GM12878 (cell line): ENCODE measurements at places on chromosomes 1 and 21. TPM values are rescaled to one million over a fixed set of nuclear protein-coding genes. Genes with fewer than 3 reads are reported as not detected.

DNA sequence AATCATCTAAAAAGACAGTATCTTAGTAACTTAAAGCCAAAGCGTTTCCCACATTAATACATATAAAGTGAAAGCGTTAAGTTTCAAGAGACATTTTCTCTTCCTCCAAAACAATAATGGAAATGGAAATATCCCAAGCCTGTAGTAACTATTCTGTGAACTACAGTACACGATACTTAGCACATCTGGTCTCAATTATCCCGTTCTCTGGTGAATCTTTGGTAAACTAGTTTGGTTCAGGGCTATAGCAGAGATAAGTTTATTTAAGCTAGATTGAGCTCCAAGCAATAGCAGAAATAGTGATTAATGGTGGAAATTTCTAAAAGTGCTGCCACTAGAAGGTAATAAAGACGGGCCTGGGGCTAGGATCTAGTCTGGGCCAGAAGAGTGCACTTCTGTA lies 55.2 kb downstream of the PCNX2 start:
- no peaks in the 10 kb centered on the region for H3K36me3 ChIP-seq
- DNase-seq = no peak
- H3K27ac ChIP-seq = no peak overlapping the region
- H3K27me3 ChIP-seq = no peaks in the 10 kb centered on the region
- H3K4me1 ChIP-seq = no peaks in the 10 kb centered on the region

DNA sequence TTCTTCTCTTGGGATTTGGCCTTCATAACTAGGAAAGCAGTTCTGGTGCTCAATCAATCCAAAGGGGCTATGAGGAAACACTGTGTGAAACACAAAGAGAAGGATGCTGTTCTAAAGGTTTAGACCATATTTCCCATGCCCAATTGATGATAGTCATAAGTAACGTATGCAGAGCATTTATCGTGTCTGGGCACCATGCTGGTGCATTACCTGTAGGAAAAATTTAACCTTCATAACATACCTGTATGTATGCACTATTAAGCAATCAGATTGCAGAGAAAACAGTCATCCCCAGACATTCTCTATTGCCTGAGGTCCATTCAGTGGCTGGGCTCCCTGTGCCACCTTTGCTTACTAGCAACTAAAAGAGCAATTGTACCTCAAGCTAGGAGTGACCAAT lies 381.4 kb downstream of the PLPP3 start:
- no peaks in the 10 kb centered on the region for H3K36me3 ChIP-seq
- no peak overlapping the region for H3K27ac ChIP-seq
- no peak for DNase-seq
- no peak overlapping the region for H3K4me3 ChIP-seq

GRCh38 chr1:29121936-29122681 lies 1.6 kb downstream of the TMEM200B start:
- H3K4me3 ChIP-seq = peak overlapping the region; percentile 17; the same call in 1 of the 2 replicates
- no peak for DNase-seq
- H3K36me3 ChIP-seq = peaks cover 3% of the 10 kb centered on the region; the same call in 1 of the 2 replicates
- no peak overlapping the region for H3K27ac ChIP-seq

GRCh38 chr21:45589686-45590245 lies 47.5 kb upstream of the SLC19A1 start:
- no peaks in the 10 kb centered on the region for H3K27me3 ChIP-seq
- H3K4me1 ChIP-seq = peaks cover 20% of the 10 kb centered on the region
- H3K36me3 ChIP-seq = no peaks in the 10 kb centered on the region
- H3K27ac ChIP-seq = no peak overlapping the region
- H3K4me3 ChIP-seq = no peak overlapping the region

DNA sequence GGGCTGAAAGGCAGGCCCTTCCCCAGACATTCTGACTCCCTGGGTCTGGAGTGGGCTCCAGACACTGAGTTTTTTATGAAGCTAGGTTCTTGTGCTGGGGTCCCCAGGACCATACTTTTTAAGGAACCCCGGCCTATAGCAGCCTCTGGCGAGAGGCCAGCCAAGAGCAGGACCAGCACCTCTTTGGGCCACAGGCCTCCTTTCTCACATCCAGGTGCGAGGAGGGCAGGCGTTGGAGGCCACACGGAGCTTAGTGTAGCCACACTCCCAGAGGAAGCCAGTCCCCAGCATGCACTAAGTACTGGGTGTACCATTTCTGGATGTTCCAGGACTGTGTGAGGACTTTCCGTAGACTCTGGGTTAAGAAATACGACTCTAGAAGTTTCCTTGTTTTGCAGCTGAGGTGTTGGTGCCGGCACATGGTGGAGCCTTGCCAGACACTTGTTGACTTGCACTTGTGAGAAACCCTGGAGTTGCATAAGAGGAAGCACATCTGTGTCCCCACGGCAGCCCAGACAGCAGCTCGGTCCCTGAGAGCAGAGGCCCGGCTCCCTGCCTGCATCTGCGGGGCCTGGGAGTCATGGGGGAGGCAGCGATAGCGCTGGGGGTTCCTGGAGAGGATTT lies 122.2 kb upstream of the VAMP3 start:
- no peak overlapping the region for H3K27ac ChIP-seq
- no peak for DNase-seq
- no peaks in the 10 kb centered on the region for H3K36me3 ChIP-seq
- H3K4me1 ChIP-seq = peaks cover 3% of the 10 kb centered on the region; the same call in 1 of the 2 replicates
- no peak overlapping the region for H3K4me3 ChIP-seq
- H3K27me3 ChIP-seq = no peaks in the 10 kb centered on the region

GRCh38 chr1:35702508-35702907 lies 16.2 kb downstream of the C1orf216 start:
- H3K4me1 ChIP-seq = no peaks in the 10 kb centered on the region
- H3K36me3 ChIP-seq = no peaks in the 10 kb centered on the region
- no peak overlapping the region for H3K4me3 ChIP-seq
- H3K27ac ChIP-seq = no peak overlapping the region
- H3K27me3 ChIP-seq = peaks cover 1% of the 10 kb centered on the region
- DNase-seq = no peak

DNA sequence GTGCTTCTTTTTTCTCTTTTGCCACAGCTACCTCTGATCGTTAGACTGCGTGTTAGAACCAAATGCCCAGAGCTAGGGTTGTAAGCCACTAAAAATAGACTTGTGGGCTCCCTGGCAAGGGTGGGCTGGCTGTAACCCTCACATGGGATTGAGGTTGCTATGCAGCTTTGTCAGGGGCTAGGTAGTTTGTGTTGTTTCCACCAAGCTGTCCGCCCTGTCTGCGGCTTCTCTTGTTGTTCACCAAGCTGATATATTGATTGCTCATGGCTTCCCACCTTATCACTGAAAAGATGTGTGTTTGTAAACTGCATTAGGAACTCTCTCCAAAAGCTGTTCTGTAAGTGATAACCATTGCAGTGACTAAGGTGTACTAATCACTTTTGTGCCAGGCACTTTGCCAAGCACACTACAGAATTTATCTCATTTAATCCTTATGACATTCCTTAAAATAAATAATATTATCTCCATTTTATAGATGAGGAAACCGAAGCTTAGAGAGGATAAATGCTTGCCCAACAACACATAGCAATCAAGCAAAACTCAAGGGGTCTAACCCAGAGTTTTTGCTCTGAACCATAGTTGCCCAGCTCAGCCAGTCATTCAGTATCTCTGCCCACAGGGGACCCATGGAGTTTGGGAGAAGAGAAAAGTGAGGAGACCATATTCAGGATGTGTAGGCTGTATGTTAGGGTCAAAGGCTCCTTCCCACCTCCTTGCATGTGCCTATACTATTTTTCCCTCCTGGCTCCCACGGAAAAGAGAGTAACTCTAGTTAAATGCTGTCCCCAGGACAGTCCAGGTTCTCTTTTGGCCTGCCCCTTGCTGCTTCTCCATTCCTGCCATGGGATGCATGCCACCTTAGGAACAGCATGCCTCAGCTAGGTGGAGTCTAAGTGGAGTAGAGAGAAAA lies 42.2 kb upstream of the TARBP1 start:
- DNase-seq = no peak
- H3K27me3 ChIP-seq = no peaks in the 10 kb centered on the region
- no peak overlapping the region for H3K4me3 ChIP-seq
- no peaks in the 10 kb centered on the region for H3K36me3 ChIP-seq
- peaks cover 21% of the 10 kb centered on the region for H3K4me1 ChIP-seq

DNA sequence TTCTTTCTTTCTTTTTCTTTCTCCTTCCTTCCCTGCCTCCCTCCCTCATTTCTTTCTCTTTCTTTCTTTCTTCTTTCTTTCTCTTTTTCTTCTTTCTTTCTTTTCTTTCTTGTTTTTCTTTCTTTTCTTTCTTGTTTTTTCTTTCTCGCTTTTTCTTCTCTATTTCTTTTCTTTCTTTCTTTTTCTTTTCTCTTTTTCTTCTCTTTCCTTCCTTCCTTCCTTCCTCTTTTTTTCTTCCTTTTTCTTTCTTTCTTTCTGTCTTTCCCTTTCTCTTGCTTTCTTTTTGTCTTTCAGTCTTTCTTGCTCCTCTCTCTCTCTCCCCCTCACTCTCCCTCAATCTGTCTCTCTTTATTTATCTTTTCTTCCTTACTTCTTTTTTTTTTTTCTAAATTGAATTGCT lies 472.0 kb upstream of the CHRM3 start:
- H3K36me3 ChIP-seq = no peaks in the 10 kb centered on the region
- no peaks in the 10 kb centered on the region for H3K27me3 ChIP-seq
- no peak for DNase-seq

GRCh38 chr21:32090956-32091355 lies 187.9 kb downstream of the MIS18A start:
- no peaks in the 10 kb centered on the region for H3K36me3 ChIP-seq
- no peak overlapping the region for H3K27ac ChIP-seq
- DNase-seq = no peak
- H3K4me1 ChIP-seq = no peaks in the 10 kb centered on the region
- H3K27me3 ChIP-seq = no peaks in the 10 kb centered on the region

GRCh38 chr1:26833432-26834405 lies 7.2 kb downstream of the ZDHHC18 start:
- DNase-seq = peak; percentile 88
- no peaks in the 10 kb centered on the region for H3K27me3 ChIP-seq
- peak overlapping the region; percentile 56; the same call in 1 of the 2 replicates for H3K4me3 ChIP-seq
- peak overlapping the region; percentile 99 for H3K27ac ChIP-seq
- H3K36me3 ChIP-seq = peaks cover 7% of the 10 kb centered on the region

GRCh38 chr1:1068517-1069055 lies 5.5 kb downstream of the RNF223 start:
- no peaks in the 10 kb centered on the region for H3K36me3 ChIP-seq
- peaks cover 18% of the 10 kb centered on the region for H3K4me1 ChIP-seq
- no peaks in the 10 kb centered on the region for H3K27me3 ChIP-seq
- no peak for DNase-seq
- no peak overlapping the region for H3K27ac ChIP-seq

DNA sequence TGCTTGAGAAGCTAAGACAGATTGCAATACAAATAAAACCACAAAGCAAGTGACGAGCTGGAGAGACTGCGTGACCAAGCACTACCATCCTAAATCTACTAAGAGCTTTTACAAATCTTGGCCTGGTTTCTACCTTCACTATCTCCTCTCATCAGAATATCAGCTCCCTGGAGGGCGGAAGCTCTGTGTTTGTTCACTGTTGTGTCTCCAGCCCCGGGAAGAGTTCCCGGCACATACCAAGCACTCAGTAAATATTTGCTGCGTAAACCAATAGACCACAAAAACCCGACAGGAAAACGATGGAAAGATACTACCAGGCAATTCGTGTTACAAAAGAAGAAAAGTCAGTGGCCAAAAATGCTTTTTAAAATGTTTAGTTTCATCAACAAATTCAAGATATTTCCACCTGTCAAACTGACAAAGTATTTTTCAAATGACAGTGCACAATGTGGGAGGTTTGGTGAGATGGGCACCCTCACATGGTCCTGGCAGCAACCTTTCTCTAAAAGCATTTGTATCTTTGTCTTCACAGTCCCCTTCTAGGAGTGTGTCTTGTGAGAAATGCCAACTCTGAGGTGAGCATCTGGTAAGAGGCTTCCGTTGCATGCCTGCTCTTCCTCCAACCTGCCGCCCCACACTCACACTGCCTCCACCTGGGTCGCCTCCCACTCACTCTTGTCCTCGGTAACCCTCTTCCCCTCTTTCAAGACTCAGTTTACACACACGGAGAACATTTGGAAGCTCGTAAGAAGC lies 34.7 kb downstream of the SLC1A7 start:
- H3K27me3 ChIP-seq = no peaks in the 10 kb centered on the region
- H3K36me3 ChIP-seq = no peaks in the 10 kb centered on the region
- H3K4me3 ChIP-seq = no peak overlapping the region
- no peak for DNase-seq
- no peaks in the 10 kb centered on the region for H3K4me1 ChIP-seq
- H3K27ac ChIP-seq = no peak overlapping the region

GRCh38 chr1:110554871-110555801 lies 36.2 kb upstream of the KCNA10 start:
- H3K27ac ChIP-seq = no peak overlapping the region
- no peaks in the 10 kb centered on the region for H3K36me3 ChIP-seq
- DNase-seq = no peak

GRCh38 chr1:88983791-88984559 lies 8.5 kb downstream of the KYAT3 start:
- no peaks in the 10 kb centered on the region for H3K27me3 ChIP-seq
- peaks cover 7% of the 10 kb centered on the region for H3K4me1 ChIP-seq
- H3K36me3 ChIP-seq = no peaks in the 10 kb centered on the region; the same call in 1 of the 2 replicates
- no peak for DNase-seq
- H3K27ac ChIP-seq = peak overlapping the region; percentile 27; the same call in 1 of the 2 replicates
- no peak overlapping the region for H3K4me3 ChIP-seq

DNA sequence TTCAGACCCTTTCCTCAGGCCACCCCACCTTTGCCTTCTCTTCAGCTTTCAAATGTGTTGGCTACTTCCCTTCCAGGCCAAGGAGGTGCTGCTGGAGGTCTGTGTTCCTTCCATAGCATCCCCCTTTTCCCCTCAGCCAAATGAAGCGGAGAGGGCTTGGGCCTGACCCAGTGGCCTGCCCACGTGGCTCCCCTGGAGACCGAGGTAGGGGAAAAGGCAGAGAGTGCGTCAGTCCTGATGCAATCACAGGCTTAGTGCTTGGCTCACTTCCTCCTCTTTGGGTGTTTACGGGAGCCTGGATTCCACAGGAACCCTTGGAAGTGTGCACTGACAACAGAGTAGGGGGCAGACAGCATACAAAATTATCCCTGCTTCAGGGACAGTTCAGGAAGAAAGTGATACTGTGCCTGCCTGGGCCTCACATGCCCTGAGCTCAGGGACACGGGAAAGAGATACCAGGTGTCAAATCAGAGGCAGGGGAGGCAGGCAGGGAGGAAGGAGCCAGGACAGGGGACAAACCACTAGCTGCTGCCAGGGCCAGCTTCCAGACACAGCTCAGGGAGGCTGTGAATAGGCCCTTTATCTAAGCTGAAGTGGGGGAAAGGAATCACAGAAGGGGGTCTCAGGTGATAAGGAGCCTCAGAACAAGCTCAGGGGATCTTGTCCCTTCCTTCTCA lies 16.6 kb upstream of the PTP4A2 start:
- no peak for DNase-seq
- no peaks in the 10 kb centered on the region for H3K36me3 ChIP-seq
- peaks cover 61% of the 10 kb centered on the region for H3K4me1 ChIP-seq
- no peaks in the 10 kb centered on the region for H3K27me3 ChIP-seq

The AK2 gene
- total RNA-seq = 272 and 290 TPM in 2 replicates

The RUNX3 gene
- total RNA-seq = 148 and 151 TPM in 2 replicates

The RHOU gene
- 0.08 TPM in 1 of 2 replicates, not detected in the other for total RNA-seq

The RHEX gene
- total RNA-seq = 7.7 and 11.4 TPM in 2 replicates

The LCE1D gene
- not detected in 2 replicates for total RNA-seq

The CRNN gene
- not detected in 2 replicates for total RNA-seq

The AMY2A gene
- 0.35 TPM in 1 of 2 replicates, not detected in the other for total RNA-seq

The SEC16B gene
- 0.10 and 0.21 TPM in 2 replicates for total RNA-seq
